CD4-positive, alpha-beta T cell treated with Interleukin-12 subunit alpha and Interleukin-12 subunit beta, for 1 hour (primary cell): ENCODE measurements at places on chromosomes 11 and 22.
A peak's percentile ranks its signal among the peaks of the same experiment; 100 is the strongest.

GRCh38 chr11:32586576-32587190 lies 3.1 kb downstream of the EIF3M start:
- peak; percentile 13 for DNase-seq

GRCh38 chr11:61109671-61110070 lies 7.4 kb downstream of the CD5 start:
- DNase-seq = no peak

DNA sequence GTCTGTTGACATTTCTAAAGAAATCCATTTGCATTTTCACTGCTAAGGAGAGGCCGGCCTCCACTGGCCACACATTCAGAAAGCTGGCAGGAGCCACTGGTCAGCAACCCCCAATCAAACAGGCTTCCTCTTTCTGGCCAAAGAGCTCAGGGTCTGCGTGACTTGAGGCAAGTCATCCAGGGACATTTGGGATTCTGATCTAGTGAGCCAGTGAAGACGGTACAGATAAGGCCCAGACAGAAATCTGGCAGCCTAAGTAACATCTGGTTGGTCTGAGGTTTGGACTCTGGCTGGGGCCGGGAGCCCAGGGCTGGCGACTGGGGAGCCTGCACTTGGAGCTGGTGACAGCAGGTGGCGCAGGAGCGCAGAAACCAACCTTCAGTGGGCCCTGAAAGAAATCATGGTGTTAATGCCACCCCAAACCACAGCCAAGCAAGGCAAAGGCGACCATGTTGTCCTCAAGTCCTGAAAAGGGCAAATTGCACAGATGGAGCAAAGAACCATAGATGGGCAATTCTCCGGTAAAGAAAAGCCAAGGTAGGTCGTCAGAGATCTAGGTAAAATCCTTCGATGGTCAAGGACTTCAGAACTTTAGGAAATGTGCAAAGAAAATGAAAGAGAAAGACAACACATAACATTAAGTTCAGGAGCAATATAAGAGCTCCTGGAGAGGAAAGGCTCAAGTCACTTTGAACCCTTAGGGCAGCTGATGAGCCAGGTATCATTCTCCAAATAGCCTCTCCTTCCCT lies 99.4 kb upstream of the BLID start:
- DNase-seq = peak; percentile 1

GRCh38 chr11:95487391-95487790 lies 256.4 kb upstream of the SESN3 start:
- DNase-seq = no peak

DNA sequence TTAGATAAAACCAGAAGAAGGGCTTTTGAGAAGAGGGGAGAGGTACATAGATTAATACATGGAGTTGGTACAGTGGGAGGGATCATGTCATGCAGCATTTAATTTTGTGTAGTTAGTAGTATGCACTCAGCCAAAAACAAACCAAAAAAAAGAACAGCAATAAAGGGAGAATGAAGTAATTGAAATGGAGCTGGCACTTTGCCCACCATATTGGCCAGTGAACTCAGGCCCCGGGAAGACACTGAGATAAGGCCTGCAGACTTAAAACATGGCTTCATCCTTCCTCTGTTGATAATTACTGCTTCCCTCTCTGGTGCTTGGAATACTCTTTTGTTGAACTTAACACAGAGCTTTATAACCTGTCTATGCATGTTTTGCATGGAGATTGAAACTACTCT lies 3.1 kb downstream of the PANX1 start:
- no peak for DNase-seq

- no peak for DNase-seq
Observed at GRCh38 chr22:32605576-32605975, 131.0 kb downstream of the FBXO7 start.

- no peak for DNase-seq
Observed at GRCh38 chr11:110159476-110159875, 66.3 kb downstream of the ZC3H12C start.
